Peyer's patch (tissue), 4 donors: ENCODE measurements at places on chromosomes 1 and 21. TPM values are rescaled to one million over a fixed set of nuclear protein-coding genes. Genes with fewer than 3 reads are reported as not detected.

DNA sequence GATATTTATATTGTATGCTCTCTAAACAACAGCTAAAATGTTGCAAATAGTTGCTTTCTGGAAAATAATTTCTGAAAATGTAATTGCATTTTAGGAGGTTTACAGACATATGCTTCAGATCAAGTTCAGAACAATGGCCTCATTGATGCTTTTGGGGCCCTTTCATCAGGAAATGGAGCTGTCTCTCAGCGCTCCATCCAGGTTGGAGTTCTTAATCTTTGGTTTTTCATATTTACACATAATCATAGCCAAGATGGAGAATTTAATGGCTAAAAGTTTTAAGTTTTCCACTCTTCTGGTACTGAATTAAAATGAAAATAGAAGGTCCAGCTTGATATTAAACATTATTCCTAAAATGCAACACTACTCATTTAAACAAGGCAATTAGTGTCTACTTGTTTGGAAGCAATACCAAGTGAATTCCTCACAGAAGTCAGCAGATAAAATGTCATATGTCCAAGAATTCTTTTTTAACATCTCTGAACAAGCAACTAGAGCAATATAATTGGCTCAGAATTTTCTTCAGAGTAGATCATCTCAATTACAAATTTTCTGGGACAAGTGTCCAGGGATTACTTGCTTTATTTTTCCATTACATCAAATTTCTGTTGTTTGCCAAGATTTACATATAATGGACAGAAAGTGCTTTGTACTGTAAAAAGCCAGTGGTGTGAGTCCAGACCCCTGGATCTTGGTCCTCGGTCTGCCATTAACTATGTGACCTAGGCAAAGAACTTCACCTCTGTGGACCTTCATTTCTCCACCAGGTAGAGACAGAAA, 22.6 kb downstream of the CLCA1 start:
- no peak for DNase-seq

DNA sequence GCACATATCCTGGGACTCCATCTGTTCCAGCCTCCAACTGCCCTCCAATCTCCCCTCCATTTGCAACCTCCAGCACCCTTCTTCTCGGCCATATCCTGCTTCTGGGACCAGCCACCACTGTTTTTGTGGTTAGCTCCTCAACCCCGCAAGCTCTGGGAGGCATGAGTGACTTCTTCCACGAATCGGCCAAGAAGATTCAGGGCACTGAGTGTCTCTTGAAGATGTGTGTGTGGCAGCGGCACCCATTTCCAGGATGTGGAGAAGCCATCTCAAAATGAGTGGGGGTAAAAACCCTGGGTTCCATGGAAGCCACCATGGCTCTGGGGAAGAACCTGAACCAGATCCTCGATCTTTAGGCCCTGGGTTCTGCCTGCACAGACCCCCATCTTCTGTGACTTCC, 194.6 kb downstream of the SLC45A1 start:
- no peak for DNase-seq

DNA sequence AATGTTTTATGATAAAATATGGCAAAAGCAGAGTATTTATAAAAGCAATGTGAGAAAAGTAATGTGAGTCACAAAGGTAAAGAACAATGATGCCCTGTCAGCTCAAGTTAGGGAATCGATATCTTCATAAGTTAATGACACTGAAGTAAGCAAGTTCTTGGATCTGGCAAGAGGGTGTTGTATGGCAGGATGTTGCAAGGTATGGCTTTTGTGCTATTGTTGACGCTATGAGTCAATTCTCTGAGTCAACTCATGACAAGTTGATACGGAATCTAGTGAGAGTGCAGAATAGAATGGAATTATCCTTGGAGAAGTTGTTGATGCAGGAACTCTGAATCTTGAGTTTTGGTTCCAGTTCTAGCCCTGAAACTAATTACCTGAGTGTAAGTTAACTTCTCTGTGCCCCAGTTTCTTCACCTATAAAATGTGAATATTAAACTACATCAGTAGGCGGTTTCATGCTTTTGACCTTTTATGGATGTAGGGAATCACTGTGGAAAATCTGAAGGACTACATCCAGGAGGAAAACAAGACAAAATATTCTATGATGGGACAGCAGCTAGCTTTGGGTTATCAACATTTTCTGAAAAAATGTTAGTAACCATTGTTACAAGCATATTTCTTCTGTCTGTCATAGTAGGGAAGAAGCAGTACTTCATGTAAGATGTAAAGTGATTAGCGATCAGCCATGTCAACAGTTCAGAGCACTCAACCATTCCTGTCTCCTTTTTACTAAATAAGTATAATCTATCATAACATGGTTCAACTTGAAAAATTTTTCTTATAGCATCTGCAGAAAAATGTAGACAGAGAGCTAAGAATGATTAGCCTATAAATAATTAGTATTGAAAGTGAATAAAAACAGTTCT, 96.9 kb downstream of the ATP6V1G3 start:
- DNase-seq: no peak

DNA sequence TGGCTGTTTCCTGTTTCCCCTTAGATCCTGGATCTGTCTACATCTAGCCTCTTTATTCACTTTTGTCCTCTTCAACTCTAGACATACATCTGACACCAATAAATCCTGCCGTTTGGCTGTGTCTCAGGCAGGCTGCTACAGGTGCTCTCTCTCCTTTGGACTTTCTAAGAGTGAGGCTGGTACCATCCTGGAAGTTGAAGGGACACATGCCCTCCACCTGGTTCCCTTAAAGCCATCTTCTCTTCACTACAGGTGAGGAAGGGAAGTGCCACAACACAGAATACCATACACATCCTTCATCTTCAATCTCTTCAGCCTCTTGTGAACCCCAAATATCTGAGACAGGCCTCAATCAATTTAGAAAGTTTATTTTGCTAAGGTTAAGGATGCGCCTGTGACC, 137.9 kb downstream of the BACH1 start:
- DNase-seq: no peak

DNA sequence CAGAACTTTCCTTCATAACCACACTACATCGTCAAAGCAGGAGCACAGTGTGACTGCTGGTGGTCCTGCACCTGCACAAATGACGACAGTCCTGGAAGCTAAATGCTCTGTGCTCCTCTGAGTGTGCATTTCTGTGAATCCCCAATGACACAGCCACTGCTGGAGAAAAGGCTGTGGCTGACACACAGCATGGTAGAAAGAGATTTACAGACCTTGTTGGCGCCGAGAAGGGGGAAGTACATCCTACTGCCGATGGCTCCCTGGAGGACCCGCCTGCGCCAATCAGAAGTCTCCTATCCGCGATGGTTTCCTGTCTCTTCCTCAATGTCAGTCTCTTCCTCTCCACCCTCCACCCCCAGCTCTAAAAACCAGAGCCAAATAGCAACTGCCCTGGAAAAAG, 115.4 kb upstream of the RAB4A start:
- DNase-seq: no peak

DNA sequence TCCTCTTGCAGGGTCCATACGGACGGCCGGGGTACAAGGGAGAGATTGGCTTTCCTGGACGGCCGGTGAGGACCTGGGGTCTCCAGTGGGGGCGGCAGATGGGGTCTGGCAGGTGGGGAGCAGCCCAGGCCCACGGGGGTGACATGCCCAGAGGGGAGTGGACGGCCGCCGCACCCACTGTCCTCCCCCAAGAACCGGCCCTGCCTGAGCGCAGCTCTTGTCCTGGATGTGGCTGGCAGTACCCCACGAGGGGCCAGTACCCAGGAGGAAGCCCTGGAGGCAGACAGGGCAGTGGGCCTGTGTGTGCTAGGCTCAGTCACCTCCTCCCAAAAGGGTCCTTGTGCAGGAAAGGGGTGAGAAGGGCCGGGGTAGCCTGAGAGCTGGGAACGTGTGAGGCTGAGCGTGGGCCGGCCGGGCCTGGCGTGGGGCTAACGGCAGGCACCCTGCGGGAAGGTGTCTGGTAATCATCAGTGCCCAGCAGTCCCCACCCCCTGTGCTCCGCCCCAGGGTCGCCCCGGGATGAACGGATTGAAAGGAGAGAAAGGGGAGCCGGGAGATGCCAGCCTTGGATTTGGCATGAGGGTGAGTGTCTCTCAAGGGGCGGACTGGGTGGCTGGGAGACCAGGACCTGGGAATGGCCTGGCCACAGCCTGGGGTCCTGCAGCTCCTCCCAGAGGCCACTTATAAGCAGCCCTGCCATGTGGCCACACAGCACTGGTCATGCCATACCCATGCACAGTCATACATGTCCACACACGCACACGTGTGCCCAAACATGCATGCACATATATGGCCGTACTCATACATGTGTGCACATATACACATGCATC, 47.2 kb downstream of the SLC19A1 start:
- no peak for DNase-seq

SYT11 gene
- total RNA-seq: 5.6 TPM

OLFML2B gene
- total RNA-seq: 0.70 TPM

GUCA2B gene
- 117 TPM for total RNA-seq

LHX8 gene
- not detected for total RNA-seq
